Renal cortex interstitium (tissue), 15 donors: ENCODE measurements at places on chromosomes 2 and 18.

DNA sequence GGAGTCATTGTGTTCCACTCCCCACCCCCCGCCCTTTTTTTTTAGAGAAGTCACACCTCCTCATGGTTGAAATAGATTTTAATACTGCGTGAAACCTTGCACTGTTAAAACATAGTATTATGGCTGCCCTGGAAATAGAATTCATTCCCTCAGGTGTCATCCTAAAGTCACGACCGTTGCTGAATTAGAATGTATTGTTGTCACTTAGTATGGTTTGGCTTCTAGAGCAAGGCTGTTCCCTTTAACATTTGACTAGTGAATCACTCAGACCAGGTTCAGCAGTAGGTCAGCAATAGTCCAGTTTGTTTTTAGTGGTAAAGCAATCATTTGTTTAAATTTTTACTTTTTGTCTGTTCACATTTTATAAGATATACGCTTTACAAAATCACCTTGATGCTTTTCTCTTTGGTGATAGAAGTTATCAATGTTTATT, 1.2 kb downstream of the BABAM2 start:
- DNase-seq: no peak

- no peak for DNase-seq
Measured at GRCh38 chr2:101617188-101617587, 80.3 kb upstream of the MAP4K4 start.

DNA sequence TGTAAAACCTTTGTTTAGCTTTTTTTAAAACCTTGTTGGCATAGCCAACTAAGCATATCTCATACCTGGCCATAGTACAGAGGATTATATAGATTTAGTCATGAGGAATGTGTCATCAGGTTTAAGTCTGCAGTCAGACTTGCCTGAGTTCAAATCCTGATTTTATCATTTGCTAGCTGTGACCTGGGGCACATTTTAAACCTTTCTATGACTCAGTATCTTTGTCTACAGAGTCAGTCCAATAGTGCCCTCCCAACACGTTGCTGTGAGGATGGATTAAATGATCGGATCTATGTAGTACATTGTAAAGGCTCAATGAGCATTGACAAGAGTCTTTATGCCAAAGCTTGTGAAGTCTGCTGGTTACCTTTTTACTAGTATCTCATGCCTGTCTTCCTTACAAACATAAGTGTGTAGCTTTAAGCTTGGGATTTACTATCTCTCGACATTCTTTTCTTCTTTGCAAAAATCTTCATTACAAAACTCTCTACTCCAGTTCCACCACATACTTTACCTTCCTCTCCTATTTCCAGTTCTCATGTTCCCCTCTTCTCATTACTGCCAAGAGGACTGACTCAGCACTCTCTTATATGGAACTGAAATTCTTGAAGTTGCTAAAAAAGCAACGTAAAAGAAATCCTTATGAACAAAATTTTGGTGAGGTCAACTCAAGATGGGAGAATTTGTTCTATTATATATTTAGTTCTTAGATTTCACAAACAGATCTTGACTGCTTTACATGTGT, 68.1 kb upstream of the RBMS1 start:
- no peak for DNase-seq

DNA sequence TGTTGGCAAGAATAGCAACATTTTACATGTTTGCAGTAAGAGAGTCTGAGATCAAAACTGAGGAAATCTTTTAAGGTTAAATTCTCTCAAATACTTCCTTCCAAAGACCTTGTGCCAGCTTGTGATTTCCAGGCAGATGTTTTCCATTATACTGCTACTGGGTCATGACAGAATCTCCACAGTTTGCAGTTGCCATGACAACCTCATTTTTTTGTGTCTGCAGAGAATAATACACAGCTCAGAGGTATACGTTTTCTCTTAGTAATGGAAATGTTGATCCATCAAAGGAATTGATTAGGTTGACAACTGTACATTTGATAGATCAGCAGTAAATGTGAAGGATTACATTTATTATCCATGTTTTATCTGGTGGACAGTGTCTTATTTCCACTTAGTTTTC, 29.1 kb upstream of the CSRNP3 start:
- peak; percentile 63 for DNase-seq

DNA sequence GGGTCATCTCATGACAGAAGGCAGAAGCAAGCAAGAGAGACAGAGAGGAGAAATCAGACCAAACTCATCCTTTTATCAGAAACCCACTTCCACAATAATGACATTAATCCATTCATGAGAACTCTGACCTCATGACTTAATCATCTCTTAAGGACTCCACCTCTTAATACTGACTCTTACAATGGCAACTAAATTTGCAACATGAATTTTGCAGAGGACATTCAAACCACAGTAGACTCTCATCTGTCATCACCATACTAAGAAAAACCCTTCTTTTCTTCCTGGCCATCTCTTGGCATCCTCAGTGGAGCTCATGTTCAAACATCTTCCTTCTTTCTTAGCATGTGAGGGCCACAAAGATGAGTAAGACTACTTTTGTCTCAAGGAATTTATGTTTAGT, 476.2 kb upstream of the RAB12 start:
- no peak for DNase-seq

GRCh38 chr18:12837747-12838146, 46.3 kb downstream of the PTPN2 start:
- no peak for DNase-seq

- DNase-seq: no peak
Measured at GRCh38 chr2:204486805-204487204, 58.5 kb upstream of the PARD3B start.

GRCh38 chr2:38076710-38077430, 919 bp upstream of the CYP1B1 start:
- DNase-seq: no peak

GRCh38 chr2:80893711-80894110, 589.2 kb upstream of the LRRTM1 start:
- no peak for DNase-seq

DNA sequence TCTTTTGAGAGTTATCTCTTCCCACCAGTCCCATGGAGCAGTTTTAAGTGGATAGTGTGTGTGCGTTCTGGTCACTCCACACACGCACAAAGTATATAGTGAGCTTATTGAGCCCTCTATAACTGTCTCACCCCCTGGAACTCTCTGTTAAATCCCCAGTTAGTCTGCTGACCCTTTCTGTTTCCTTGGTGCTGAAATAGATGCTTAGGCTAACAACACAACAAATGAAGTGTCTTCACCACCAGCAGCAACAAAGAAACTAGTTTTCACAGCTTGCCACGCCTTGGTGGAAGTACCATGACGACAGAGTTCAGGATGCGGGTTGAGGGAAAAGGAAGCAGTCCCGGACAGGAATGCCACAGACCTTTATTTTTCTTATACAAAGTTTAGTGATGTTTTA, 203.5 kb upstream of the TMEFF2 start:
- no peak for DNase-seq

- DNase-seq: no peak
Measured at GRCh38 chr18:39188278-39188677, 1622.7 kb upstream of the CELF4 start.

- no peak for DNase-seq
Measured at GRCh38 chr2:81355436-81355835, 1050.9 kb upstream of the LRRTM1 start.

GRCh38 chr2:170241756-170242155, 63.8 kb downstream of the MYO3B start:
- DNase-seq: no peak

DNA sequence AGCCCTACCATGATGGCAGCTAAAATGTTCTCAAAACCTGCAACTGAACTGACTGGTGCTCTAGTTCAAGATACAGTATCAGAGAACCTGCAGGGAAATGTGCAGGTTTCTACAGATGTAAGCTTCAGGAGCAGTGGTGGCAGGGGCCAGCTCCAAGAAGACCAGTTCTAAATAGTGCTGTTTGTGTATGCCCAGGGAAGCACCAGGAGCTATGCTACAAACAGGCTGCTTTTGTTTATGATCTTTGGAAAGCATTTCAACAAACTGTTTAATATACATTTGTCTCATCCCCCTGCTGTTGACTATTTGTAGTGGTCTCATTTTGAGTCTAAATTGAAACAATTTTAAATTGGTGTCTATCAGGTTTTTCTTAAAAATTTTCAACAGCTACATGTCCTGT, 20.7 kb downstream of the FZD5 start:
- DNase-seq: no peak

DNA sequence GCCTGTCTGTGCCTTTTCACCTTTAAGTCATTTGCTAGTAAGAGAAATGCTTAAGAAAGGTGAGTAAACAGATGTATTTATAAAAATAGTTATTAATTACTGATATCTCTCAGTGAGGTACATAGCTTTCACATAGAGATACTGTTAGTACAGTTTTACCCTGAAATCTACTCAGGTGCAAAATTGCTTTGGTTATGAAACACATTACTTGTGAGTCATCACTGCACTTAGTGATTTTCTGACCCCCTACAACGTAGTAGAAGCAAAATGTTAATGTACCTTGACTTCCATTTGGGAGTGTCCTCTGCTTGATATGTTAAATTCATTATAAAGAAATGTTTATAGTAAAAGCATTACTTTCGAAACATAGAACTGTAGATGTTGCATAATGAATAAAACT, 6.5 kb downstream of the GLS start:
- no peak for DNase-seq

GRCh38 chr2:120910956-120911951, 175.6 kb downstream of the GLI2 start:
- no peak for DNase-seq

DNA sequence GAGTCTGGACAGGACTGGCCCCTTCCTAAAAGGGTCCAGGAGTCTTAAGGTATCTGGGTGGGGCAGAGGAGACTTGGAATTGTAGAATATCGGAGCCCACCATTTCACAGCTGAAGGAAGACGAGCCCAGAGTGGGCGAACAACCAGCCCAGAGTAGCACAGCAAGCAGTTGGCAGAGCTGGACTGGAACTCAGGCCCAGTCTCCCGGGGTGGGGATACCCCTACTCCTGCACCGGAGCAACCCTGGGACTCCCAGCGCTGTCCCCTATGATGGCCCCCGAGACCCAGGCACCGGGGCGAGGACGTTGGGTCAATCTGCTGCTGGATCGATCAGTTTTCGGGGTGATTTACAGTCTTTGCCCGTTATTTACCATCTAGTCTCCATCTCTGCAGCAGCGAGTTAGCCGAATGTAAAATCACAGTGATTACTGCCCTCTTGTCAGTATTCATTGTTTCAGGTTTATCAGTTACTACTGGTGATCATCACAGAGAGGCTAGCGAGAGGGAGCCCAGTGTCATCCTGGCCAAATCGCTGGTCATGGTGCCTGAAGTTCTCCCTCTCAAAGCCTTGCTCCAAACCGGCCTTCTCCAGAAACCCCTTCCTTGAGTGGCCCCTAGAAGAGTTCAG, 75.3 kb downstream of the SMAD7 start:
- DNase-seq: no peak

DNA sequence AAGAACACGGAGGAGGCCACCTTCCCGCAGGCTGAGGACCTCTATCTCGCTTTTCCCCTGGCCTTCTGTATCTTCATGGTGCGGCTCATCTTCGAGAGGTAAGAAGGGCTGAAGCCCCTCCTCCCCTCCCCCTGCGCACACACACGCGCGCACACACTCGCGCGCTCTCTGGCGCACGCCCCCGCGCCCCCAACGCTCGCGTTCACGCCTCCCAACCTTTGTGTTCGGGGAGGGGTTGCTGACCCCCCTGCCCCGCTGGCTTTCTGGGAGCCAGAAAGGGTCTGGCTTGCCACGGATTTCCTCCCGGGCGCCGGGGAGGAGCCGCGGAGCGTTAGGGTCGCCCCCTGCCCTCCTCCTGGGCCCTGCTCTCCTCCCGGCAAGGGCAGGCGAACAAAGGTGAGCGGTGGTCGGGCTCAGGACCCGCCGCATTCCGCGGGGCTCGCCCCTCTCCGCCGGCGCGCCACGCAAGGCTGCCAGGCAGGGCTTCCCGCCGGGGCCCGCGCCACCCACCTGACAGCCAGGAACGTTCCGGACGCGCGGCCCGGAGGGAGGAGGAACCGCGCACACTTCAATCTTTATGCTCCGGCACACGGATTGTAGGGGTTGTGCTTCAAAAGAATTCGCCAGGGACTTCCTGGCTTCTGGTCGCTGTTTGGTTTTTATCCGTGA, 583 bp downstream of the CERS6 start:
- peak; percentile 50 for DNase-seq

GRCh38 chr2:43041661-43042360, 184.6 kb downstream of the ZFP36L2 start:
- DNase-seq: peak; percentile 89

DNA sequence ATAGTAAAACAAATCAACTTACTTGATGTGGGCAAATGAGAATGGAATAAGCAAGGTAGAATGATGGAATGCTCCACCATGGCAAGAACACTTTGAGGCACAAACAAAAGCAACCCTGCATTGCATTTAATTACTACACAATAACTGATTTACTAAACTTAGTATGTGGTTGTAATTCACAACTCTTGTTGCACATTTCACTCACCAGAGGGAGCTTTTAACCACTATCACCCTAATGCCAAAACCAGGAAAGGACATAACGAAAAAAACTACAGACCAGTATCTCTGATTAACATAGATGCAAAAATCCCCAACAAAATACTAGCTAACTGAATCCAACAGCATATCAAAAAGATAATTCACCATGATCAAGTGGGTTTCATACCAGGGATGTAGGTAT, 659.8 kb downstream of the CPS1 start:
- no peak for DNase-seq

- DNase-seq: no peak
Measured at GRCh38 chr2:234595829-234596228, 98.9 kb upstream of the ARL4C start.

GRCh38 chr2:137964066-137964858, at the start of gene HNMT:
Gene HNMT (plus strand): TSS chr2:137964473. CDS start chr2:137964492, 19 bp downstream.
- no peak for DNase-seq

GRCh38 chr18:49161627-49162026, 210.9 kb upstream of the SMAD7 start:
- DNase-seq: no peak

DNA sequence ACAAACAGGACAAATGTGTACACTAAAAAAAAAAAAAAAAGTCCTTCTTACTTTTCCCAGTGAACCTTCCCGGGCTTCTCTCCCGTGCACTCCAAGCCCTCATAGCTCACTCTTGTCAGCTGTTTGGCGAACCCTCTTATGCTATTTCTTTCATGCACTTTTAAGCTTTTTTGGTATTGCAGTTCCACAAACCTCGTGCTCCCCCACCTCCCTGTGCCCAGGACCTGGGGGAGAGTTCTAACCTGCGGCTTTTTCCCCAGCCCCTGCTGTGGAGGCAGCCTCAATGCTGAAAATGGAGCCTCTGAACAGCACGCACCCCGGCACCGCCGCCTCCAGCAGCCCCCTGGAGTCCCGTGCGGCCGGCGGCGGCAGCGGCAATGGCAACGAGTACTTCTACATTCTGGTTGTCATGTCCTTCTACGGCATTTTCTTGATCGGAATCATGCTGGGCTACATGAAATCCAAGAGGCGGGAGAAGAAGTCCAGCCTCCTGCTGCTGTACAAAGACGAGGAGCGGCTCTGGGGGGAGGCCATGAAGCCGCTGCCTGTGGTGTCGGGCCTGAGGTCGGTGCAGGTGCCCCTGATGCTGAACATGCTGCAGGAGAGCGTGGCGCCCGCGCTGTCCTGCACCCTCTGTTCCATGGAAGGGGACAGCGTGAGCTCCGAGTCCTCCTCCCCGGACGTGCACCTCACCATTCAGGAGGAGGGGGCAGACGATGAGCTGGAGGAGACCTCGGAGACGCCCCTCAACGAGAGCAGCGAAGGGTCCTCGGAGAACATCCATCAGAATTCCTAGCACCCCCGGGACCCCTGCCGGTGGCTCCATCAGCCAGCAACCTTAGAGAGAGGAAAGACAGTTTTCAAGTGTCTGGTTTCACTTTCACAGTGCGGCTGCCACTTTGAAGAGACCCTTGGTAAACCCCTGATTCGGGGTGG, 826 bp downstream of the KCNE4 start:
- no peak for DNase-seq

- no peak for DNase-seq
Measured at GRCh38 chr2:181680055-181680936, at the start of gene NEUROD1. Gene NEUROD1 (minus strand): TSS chr2:181680517. CDS start chr2:181678860, 1,657 bp downstream.
